RPMI7951 (cell line): ENCODE measurements at places on chromosomes 5 and 9.

DNA sequence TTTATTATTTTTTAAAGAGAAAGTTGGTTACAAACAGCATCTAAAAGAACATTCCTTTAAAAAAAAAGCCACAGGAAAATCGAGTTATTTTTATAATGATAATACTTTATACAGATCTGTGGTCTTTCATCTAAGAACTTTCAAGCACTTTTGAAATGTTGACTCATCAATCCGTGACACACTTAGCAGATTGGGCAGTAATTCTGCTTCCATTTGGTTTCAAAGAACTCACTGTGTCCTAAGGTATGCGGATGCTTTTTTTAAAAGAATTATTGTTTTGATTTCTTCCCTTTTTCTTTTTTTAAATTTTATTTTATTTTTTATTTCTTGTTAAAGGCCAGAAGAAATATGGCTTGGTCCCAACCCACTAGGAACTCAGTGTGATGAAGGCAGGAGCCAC lies 147.8 kb downstream of the AOPEP start:
- peak; percentile 77 for DNase-seq

- peak; percentile 38 for DNase-seq
These were observed 101.6 kb upstream of the SPRY4 start for GRCh38 chr5:142426129-142427014.

- DNase-seq = no peak
These were observed 98.5 kb downstream of the MRPS27 start for GRCh38 chr5:72221541-72221940.

DNA sequence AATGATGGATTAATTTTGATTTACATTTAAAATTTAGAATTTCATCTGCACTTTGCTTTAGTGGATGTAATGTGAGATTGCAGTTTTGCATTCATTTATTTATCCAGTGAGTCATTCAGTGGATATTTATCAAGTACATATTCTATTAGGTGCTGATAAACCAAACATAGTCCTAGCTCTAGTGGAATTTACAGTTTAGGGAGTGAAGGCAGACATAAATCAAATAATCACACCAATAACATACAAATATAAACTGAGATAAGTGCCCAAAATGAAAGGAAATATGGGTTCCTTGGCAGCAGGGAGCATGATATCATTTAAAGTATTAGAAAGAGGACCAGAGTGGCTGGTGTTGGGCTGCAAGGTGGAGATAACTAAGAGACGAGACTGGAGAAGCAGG lies 14.7 kb upstream of the NIPBL start:
- no peak for DNase-seq

DNA sequence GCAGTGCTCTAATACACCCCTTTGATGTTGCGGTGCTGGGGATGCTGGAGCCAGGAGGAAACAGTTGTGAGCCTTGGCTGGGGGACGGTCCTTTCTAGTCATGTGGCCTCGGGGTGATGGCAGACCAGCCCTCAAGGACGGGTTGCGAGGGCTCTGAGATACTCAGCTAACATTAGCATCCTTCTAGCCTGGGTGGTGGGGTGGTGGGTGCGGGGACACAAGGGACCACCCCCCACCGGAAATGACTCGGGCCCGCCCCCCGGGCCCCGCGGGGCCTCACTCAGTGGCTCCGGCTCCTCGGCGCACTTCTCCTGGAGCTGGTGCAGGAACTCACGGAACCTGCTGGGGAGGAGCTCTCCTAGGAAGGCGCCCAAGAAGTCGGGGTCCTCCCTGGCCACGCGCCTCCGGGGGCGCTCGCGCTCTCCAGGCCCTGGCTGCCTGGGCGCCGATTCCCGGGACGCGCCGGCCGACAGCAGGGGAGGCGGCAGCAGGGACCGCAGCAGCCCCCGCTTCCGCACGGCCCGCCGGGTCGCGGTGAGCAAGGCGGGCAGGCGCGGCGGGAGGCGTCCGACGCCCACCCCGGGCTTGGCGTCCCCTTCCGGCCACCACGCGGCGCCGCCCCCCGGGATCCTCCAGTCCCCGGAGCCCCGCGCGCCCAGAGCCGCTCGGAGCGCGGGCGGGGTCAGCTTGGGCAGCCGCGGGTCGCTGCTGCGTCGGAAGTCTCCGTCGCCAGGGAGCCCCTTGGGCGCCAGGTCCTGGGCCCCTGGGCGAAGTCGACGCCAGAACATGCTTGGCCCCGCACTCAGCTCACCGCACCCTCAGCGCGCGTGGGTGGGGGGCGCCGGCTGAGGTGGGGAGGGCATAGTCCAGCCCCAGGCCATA lies 873 bp downstream of the C9orf50 start:
- peak; percentile 44 for DNase-seq

- DNase-seq = no peak
These were observed 128.0 kb downstream of the KCTD16 start for GRCh38 chr5:144298658-144299057.

DNA sequence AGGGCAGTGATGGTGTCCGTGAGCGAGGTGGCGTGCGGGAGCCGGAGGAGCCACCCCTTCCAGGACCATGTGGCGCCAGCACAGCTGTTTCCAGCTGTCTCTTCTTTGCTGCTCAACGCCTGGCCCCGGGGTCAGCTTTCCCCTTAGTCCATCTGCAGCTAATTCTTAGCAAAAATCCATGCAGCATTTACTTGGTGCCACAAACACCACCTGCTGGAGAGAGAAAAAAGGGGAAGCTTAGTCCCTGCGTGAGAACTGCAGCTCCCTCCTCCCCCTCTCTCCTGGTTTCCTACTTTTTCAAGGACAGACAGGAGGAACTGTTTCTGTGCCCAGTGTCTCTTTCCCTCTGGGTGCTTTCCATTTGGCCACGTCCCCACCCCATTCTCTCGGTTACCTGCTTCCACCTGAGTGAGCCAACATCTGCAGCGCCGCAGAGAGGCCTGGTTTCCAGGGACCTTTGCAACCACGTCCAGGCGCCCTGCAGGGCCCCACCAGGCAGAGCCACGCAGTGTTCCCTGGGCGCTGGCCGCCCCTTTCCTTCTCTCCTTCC lies 3.4 kb downstream of the SLC6A19 start:
- DNase-seq = peak; percentile 41

GRCh38 chr5:86374611-86375010 lies 243.1 kb upstream of the COX7C start:
- DNase-seq = no peak

DNA sequence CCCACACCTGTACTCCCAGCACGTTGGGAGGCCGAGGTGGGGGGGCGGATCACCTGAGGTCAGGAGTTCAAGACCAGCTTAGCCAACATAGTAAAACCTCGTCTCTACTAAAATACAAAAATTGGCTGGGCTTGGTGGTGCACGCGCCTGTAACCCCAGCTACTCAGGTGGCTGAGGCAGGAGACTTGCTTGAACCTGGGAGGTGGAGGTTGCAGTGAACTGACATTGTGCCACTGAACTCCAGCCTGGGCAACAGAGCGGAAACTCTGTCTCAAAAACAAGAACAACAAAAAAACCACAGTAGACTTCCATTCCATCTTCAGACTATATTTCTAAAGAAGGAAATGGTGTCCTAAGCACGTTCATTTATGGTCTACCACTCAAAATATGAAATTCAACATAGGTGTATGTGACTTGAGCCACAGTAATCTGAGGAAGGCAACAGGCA lies 14.2 kb upstream of the SERINC5 start:
- no peak for DNase-seq

- no peak for DNase-seq
These were observed 107.9 kb upstream of the ICE1 start for GRCh38 chr5:5314626-5315025.

GRCh38 chr5:110258460-110259216 lies 467.8 kb downstream of the TMEM232 start:
- peak; percentile 4 for DNase-seq

DNA sequence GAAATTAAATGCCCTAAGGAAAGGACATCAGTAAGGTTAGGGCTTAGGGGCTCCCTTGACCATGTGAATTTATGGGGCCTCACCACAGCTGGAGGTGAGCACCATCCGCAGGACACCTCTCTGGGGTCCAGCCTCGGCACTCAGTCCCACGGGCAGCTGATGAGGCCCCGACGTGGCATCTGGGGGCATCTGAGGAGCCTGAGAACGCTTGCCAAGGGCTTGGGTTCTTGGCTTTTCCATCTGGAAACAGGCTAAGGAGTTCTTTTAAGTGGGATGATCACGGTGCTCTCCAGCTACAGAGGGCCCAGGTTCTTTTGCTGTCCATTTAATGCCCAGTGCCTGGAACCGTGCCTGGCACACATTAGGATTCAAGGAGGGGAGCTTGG lies 3.6 kb downstream of the NKX2-5 start:
- no peak for DNase-seq

GRCh38 chr5:14405706-14406553 lies 175.7 kb upstream of the OTULINL start:
- DNase-seq = no peak

DNA sequence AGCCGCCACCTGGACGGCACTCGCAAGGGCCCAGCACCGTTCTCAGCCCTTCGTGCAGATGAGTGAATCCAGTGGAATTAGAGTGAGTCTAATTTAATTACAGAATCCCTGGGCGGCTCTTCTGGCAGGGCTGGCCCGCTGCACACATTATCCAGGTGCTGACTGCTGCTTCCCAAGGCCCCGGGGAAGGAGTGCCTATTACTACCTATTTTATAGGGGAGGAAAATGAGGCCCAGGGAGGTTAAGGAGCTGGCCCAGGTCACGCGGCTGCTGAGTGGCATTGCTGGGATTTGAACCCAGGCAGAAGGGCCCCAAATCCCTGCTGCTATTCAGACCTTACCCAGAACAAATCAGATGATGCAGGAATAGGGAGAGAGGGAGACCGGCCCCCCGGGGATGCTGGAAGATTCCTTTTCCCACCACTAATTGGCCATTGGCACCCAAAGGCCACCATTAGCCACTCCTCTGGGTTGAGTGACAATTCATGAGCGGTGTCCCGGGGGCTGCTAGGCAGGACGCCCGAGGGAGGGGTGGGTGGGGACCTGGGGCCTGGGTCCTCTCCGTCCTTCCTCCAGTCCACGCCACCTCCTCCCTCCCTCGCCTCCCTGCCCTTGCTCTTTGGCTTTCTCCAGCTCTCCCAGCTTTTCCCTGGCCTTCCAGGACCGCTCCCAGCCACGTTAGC lies 10.3 kb upstream of the QRFP start:
- DNase-seq = no peak

DNA sequence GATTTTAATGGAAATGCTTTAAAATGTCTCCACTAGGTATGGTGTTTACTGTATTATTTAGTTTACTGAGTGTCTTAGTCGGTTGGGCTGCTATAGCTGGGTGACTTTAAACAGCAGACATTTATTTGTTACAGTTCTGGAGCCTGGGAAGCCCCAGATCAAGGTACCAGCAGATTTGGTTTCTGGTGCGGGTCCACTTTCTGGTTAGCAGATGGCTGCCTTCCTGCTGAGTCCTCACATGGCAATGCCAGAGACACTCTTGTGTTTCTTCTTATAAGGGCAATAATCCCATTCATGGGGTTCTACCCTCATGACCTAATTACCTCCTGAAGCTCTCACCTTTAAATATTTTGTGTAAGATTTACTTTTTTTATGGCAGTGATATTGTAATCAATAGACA lies 715 bp upstream of the OR1J4 start:
- no peak for DNase-seq

- no peak for DNase-seq
These were observed 827.8 kb downstream of the TLE4 start for GRCh38 chr9:80399606-80400005.

DNA sequence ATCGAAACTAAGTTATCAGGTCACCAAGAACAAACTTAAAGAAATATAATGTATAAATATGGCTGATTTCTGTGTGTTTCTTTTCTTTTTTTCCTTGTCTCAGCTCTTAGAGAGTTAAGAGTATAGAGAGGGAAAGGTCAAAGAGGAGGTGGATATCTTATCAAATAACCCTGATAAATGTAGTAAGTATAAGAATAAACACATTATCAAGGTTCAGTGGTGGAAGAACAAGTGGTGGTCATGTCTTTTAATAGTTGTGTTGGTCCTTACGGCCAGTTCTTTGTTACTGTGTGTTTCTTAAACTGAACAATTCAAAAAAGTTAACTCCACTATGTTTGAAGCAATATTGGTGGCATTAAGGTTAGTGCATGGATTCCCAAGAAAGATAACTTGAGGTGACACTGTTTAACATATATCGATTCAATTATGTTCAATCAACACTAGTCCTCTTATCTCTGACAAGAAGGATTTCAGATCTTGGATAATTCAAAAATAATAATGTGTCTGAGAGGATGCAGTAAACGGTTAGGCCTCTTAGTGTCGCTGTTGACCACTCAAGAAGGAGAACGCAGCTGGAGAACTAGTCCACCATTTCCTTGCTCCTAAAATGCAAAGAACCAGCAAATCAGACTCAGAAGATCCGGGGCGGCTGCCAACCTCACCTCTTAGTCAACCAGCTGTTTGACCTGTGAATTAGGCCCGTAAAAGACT lies at the start of gene PCDHGA3:
Gene PCDHGA3, plus strand, starts transcription at position 588 of the 711 bp plus-strand sequence. CDS start 205 bp downstream, outside the sequence.
- DNase-seq = no peak

- peak; percentile 79 for DNase-seq
These were observed 53.1 kb upstream of the EDIL3 start for GRCh38 chr5:84437673-84438315.

- DNase-seq = peak; percentile 85
These were observed 58.3 kb upstream of the MAP3K1 start for GRCh38 chr5:56757077-56757476.

DNA sequence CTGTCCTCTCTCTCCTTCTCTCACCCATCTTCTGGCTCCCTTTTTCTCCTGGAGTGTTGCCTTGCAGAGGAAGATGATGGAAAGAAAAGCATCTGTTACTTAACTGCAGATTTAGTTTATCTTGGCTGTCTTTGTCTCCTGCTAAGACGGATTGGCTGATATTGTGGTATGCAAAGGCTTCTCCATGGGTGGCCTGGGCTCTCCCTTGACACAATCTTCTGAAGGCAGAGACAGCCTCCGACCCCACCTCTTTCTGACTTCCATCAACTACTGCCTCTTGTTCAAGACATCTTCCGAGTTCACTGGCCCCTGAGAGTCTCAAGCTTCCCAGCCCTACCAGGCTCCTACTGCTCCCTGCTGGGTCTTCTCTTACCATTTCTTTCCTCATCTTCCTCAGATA lies 403.7 kb downstream of the LRRC70 start:
- no peak for DNase-seq

DNA sequence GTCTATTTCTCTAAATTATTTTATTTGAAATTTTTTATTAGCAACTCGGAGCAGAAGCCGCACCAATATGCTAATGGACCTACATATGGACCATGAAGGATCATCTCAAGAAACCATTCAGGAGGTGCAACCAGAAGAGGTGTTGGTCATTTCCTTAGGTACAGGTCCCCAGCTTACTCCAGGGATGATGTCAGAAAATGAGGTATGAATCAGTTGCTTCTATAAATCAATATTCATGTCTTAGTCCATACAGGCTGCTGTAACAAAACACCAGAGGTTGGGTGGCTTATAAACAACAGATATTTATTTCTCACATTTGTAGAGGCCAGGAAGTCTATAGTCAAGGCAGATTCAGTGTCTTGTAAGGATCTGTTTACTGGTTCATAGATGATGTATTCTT lies 50.8 kb downstream of the GAPVD1 start:
- DNase-seq = no peak

GRCh38 chr5:17429353-17429752 lies 68.7 kb upstream of the TAF11L2 start:
- no peak for DNase-seq

- DNase-seq = peak; percentile 77
These were observed 49.8 kb upstream of the PALM2AKAP2 start for GRCh38 chr9:109730228-109730627.

GRCh38 chr9:21968331-21969010 lies 25.7 kb downstream of the CDKN2A start:
- DNase-seq = no peak
